Right renal pelvis (tissue), 4 donors: ENCODE measurements at places on chromosomes 4 and X.

DNA sequence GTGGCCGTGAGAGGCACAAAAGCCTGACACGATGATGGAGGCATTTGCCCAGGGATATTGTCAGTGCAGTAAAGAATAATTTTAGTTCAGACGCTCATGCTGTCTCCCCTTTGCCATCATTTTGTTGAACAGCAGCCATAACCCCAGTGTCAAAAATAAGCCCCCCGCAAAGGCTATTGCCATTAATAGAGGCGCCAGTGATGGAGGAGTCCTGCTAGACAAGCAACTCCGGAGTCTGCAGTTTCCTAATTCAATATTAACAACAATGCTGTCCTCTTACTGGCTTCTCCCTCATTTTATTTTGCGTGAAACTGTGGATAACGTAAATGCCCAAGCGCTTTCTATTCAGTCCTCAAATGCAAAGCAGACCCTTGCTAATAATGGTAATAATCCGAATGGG lies 603 bp upstream of the SMS start:
- no peak for DNase-seq

- no peak for DNase-seq
Observed at GRCh38 chr4:165630671-165631070, 242.4 kb upstream of the TLL1 start.

DNA sequence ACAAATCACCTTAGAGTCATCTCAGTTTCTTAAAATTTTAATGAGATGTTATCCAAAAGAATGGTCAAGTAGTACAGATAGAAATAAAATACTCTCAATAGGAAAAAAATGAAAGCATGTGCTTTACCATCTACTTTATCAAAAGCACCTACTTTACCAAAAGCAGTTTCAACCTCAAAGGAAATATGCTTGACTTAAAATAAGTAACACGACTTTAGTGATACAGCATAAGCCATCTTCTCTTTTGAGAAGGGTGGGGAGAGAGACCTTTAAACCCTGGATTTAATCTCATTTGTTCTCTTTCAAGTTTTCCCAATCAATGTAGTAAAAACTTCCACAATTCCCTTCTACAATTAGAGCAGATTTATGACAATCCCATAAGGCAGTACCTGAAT lies 26.5 kb downstream of the OTUD4 start:
- no peak for DNase-seq

- no peak for DNase-seq
Observed at GRCh38 chr4:157984285-157984911, 188.4 kb downstream of the GASK1B start.

DNA sequence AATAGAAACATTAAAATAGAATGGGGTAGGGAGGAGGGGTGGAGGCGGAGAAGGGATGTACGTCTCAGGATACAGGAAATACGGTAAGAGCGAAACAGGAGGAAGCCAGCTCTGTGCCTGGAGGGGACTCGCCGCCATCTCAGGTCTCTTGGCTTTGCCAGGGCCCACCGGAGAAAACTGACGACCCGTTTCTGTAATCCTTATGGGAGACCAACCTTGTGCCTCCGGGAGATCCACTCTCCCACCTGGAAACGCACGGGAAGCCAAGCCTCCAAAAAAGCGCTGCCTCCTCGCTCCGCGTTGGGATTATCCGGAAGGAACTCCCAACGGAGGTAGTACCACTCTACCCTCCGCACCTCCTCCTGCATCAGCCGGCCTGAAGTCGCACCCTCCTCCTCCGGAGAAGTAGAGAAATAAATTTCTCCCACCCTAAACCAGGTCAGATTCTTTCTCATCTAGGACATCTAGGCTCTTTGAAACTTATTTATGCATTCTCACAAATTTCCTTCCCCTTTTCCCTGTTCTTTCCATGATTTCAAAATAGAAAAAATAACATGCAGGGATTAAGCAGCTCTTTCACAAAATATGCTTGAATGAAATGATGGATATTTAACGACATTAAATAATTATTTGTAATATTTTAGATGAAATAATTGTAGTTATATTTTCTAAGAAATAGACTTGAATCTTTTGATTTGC lies at the start of gene NBDY:
TSS of gene NBDY (plus strand) at position 92 of the 699 bp plus-strand sequence. CDS start at position 203, 111 bp downstream.
- peak; percentile 35 for DNase-seq

DNA sequence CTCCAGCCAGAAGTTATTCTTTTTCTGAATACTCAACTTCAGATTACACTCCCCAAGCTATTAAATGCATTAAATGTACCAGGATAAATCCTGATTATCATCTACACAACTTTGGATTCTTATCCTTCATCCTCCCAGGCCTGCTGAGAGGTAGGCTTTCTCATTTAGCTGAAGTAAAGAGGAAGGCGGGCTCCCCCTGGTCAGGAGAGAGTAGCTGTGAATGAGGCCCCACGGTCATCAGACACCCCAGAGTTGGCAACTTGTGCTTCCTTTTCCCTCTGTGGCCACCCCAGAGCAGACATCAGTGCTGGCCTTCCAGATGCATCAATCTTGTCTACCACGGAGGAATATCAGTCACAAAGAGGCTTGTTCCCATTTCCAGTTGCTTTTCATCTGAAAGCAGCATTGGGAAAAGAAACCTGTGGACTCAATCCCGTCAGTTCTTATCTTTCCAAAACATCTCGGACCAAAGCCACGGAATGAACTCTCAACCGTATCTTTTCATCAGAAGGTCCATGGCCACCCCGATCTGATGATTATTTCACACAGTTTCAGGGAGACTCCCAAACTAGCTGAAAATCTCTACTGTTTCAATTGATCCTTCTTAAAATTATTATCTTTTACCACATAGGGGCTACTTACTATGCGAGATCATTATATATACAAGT lies 79.2 kb downstream of the FBXO8 start:
- no peak for DNase-seq

GRCh38 chrX:623599-624315 lies 6.8 kb upstream of the SHOX start:
- DNase-seq, result no peak

- no peak for DNase-seq
Observed at GRCh38 chrX:39939678-39940077, 158.1 kb downstream of the BCOR start.

DNA sequence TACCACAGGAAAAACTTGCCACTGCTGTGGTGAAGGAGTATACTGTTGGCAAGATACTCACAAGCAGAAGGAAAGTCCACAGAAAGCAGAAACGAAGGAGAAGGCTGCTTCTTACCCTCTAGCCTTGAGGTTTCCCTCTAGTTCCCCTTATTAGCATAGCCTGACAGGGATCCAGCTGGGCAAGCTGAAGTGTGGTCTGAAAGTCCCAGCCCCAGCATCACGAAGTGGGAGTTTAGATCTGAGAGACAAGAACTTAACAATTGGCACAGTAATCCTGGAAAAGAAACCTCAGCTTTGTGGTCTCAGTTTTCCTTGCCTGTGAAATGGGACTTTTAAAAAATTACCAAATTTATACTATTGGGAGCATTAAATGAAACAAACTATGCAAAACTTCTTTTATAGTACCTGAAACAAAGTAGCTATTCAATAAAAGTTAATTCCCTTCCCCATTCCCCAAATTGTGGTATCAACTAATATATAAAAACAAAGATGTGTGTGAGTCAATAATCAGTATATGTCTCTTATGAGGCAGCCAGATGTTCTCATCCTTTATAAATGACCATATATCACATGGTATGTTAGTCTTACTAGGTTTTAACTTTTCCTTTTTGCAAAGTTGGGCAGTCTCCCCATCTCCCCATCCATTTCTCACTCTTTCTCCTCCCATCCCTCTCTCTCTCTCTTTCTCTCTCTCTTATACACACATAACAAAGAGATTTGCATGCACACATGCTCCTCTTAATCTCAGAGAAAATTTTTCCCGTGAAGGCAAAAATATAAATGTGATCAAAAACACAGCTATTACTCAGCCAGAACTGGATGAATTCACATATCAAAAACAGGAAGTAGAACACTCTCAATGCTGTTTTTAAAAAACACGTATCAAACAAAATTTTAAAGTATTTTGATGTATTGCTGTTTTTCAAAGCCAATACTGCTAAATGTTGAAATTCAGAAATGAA lies 57.8 kb downstream of the SCFD2 start:
- DNase-seq, result no peak

DNA sequence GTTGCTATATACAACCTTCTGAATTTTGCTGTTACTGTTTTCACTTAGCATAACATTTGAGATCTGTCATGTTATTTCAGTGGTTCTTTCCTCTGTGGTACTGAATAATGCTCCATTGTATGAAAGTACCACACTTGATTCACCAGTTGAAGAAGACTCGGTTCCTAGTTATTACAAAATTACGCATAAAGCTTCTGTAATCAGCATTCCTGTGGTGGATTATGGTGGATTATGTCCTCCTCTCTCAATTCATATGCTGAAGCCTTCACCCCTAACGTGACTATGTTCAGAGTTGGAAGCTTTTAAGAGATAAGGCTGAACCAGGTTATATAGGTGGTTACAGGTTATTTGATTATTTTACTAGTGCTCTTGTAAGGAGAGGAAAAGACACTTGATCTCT lies 2143.5 kb upstream of the AGA start:
- no peak for DNase-seq

GRCh38 chrX:77444075-77444474 lies 3.1 kb upstream of the FGF16 start:
- no peak for DNase-seq

DNA sequence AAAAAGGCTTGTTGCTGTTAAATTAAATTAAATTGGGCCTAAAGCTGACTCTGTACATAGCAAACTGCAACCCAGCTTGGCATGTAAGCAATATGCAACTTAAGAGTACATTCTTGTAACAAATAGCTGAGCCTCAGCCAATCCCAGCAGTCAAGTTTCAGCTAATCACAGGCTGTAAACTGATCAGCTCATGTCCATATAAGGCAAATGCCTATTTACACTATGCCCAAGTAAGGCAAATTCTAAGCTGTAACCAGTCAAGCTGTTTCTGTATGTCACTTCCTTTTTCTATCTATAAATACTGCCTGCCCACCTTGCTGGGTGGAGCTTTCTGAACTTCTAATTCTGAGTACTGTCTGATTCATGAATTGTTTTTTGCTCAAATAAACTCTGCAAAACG lies 429.1 kb upstream of the FTHL17 start:
- DNase-seq, result no peak

- DNase-seq, result no peak
Observed at GRCh38 chr4:126778348-126778747, 854.4 kb upstream of the INTU start.

DNA sequence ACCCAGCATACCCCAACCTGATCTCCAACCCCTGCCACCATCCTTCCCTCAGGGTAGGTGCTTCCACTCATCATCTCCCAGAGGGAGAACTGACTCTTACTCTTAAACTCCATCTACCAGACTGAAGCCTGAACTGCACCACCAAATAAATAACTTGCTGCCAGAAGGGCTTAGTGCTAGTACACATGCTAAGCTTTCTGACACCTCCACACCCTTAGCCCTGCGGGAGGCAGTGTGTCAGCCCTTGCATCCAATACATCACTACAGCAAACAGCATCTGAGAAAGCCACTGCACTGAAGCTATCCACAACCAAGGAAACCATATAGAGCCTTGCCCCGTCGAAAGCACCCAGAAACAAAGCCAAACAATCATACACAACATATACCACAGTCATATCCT lies 68.6 kb upstream of the MCF2 start:
- DNase-seq, result no peak

GRCh38 chrX:37678574-37678973 lies 7.0 kb upstream of the XK start:
- DNase-seq, result no peak

DNA sequence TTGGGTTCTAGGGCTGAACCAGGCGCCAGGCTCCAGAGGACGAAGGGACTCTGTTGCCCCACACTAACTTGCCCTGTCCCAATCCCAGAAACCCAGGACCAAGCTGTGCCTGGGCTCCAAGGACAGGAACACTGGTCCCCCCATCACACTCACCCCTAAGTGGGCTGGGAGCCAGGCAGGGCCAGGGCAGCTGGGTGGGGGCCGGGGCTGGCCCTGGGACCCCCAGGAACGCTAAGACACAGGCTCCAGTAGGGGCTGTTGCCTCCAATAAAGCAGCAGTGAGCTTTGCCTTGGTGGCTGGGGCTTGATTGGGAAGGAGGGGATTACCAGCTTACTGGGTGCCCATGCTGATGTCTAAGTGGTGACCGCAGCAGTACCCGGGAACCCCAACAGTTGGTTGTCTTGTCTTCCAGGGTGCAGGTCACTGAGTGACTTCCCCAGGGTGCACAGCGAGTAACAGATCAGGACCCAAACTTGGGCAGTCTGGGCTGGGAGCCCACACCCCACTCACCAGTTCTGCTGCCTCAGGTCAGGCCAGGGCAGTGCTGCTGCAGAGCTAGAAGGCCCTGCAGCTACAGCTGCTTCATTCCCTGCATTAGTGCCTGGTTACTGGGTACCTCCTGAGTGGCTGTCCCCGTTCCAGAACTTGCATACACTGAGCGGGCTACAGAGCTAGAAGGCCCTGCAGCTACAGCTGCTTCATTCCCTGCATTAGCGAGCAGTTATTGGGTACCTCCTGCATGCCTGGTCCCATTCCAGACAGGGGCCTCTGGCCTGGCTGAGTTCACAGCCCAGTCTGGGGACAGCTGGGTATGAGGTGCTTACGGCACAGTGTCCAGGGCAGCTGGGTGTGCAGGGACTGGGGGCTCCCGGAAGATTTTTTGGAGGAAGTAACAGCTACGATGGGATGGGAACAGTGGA lies 9.4 kb upstream of the ADD1 start:
- no peak for DNase-seq

DNA sequence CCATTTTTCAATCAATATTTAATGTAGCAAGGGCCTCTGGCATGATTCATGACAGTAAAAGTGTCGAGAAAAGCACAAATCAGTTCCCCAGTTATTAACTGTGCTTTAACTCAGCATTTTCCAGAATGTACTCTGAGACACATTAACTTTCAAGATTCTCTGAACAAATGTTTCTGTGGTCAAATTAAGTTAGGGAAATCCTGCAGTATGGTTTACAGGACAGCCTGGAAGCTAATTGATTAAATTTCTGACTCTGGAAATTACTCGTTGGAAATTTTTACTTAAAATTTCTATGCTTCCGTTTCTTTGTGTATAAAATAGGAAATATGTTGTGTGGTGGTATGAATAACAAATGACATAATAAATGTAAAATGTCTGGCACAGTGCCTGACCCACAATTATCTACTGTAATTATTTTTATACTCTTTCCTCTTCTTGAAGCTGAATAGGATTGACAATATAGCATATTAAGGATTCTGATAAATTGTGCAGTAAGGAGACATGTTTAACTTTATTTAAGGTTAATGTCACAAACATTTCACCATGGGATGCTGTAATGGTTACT lies 33.7 kb downstream of the STK32B start:
- no peak for DNase-seq
